Frontal cortex (tissue), 4 donors: ENCODE measurements at places on chromosomes 3 and 15. TPM values are rescaled to one million over a fixed set of nuclear protein-coding genes. Genes with fewer than 3 reads are reported as not detected.

DNA sequence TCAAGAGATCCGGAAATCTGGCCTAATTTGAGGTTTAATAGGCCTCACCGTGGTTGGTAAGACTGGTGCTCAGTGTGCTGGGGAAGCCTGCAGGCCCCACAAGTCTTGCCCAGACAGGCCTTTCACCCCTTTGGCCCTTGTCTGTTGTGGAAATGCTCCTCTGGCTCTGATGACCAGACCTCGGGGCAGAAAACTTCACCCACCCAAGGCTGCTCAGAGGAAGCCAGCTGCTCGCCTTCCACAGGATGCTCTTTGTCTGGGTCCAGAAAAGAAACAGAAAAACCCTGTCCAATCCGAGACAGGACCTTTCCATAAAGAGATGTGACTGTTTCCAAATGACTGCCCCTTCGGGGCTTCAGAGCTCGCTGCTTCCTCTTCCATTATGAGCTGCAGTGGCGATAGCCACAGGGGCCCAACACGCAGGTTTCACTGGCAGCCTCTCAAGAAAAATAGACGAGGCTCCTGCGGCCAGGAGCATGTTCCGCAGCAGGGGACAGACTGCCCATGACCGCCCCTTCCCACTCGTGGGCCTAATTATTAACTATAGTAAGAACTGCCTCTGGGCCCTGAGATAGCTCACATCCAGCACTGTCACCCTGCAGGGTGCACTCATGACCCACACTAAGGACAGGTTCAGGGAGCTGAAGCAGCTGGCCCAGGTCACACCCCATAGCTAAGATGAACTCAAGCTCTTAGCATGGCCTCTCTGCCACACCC, 6.8 kb upstream of the SNX22 start:
- no peak for DNase-seq

GRCh38 chr3:76765511-76765910, 274.4 kb upstream of the ROBO2 start:
- no peak for DNase-seq

- no peak for DNase-seq
Measured at GRCh38 chr3:124748560-124749198, 18.4 kb downstream of the UMPS start.

SELENOS gene
- total RNA-seq, result 48.9 TPM

GRCh38 chr3:140527156-140527555, 150.7 kb upstream of the TRIM42 start:
- no peak for DNase-seq

GRCh38 chr3:144085964-144086363, 114.3 kb downstream of the DIPK2A start:
- DNase-seq, result no peak

GRCh38 chr3:32310336-32310735, 71.9 kb downstream of the CMTM8 start:
- DNase-seq, result no peak

DNA sequence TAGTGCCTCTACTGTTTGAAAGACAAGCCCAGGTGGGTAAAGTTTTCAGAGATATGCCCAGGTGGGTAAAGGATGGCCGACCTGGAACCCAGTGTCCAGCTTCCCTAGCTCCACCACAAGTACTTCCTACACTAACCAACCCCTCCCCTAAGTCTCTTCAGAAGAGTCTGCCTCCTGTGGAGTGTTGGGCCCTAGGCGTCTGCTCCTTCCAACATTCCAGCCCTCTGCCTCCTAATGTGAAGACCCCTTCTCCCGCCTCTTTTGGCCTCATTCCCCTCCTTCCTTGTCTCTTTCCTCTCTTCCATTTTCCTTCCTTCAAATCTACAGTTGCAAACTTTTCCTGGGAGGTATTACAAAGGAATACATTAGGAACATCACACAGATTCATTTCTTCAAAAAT, 38.6 kb downstream of the CNTN3 start:
- no peak for DNase-seq

UBAP1L gene
- total RNA-seq, result 2.0 TPM

- no peak for DNase-seq
Measured at GRCh38 chr15:92681141-92681631, 25.6 kb upstream of the FAM174B start.

CGNL1 gene
- 5.7 TPM for total RNA-seq

- no peak for DNase-seq
Measured at GRCh38 chr3:17629400-17629799, 113.0 kb downstream of the TBC1D5 start.

MFN1 gene
- 109 TPM for total RNA-seq

- no peak for DNase-seq
Measured at GRCh38 chr3:54093491-54094248, 28.7 kb upstream of the CACNA2D3 start.

DNA sequence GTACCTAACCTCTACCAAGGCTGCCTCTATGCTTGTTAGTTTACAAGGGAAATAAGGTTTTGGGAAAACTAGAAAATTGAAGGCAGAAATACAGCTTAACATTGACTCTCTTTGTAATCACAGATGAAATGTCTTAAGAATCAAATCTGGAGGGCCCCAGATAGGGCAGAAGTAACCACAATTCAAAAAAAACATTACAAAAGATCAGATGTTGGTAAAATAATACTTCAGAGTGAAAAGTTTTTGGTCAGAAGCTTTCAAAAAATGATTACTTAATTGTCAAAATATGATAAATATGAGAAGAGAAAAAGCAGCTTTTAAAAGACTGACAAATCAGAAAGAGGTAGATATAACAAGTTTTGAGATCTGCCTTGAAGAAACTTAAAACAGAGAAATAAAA, 425.1 kb upstream of the NECTIN3 start:
- DNase-seq, result no peak

FBXO45 gene
- total RNA-seq, result 43.6 TPM

GRCh38 chr3:184636741-184637316, 75.0 kb downstream of the MAGEF1 start:
- no peak for DNase-seq

SAMD7 gene
- total RNA-seq, result not detected

FOXL2 gene
- total RNA-seq, result under 0.01 TPM

DNA sequence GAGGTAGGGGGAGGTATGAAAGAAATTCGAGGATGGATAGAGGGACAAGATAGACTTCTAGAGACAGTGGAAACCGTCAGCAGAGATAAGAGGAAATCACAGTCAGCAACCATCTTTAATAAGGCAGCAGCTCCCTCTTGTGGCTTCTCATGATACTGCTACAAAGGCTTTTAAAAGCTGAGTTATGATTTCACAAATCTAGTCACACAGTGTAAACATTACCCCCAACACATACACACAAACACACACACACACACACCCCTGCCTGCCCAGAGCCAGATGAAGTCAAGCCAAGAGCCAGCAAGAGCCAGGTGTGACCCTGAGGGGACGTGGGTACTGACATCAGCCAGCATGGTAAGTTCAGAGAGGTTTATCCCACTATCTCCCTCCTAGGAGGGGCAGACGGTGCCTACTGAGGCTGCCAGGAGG, 18.9 kb upstream of the TGM5 start:
- peak; percentile 81 for DNase-seq

CCDC191 gene
- 4.1 TPM for total RNA-seq

DNA sequence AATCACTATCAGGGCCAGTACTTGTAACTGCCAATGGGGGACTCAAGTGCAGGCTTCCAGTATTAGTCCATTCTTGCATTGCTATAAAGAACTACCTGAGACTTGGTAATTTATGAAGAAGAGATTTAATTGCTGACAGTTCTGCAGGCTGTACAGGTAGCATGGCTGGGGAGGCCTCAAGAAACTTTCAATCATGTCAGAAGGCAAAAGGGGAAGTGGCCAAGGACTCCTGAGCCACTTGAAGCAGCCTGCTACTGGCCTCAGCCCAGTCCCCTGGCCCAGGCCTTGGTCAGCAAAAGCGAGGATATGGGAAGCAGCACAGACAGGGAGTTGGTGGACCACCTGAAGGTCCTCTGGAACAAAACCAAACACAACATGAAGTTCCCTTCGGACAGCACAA, 29.2 kb upstream of the OR5K1 start:
- DNase-seq, result no peak

PLSCR4 gene
- 5.7 TPM for total RNA-seq

DNA sequence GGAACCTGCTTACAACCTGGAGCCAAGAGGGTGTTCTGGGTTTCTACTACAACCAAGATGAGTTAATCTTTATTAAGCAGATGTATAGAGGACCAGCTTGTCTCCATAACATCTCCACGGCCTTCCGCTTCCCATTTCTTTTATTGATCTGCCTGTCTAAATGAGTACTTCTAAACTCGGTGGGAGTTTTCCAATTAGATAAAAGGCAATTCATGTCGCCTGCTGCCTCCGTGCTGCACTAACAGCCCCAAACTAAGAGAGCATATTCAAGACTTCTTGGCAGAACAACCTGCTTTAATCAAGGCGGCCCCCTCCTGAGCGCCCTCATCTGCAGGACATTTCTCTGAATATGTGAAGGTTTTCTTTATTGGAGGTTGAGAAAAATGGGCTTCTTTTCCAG, 270.1 kb downstream of the PDCD6IP start:
- no peak for DNase-seq

LMCD1 gene
- 0.41 TPM for total RNA-seq

- DNase-seq, result no peak
Measured at GRCh38 chr3:128874481-128875180, 4.8 kb upstream of the ACAD9 start.

GATM gene
- total RNA-seq, result 91.3 TPM

COL6A5 gene
- total RNA-seq, result under 0.01 TPM

CPLX3 gene
- 0.82 TPM for total RNA-seq

MUC13 gene
- total RNA-seq, result not detected

DNA sequence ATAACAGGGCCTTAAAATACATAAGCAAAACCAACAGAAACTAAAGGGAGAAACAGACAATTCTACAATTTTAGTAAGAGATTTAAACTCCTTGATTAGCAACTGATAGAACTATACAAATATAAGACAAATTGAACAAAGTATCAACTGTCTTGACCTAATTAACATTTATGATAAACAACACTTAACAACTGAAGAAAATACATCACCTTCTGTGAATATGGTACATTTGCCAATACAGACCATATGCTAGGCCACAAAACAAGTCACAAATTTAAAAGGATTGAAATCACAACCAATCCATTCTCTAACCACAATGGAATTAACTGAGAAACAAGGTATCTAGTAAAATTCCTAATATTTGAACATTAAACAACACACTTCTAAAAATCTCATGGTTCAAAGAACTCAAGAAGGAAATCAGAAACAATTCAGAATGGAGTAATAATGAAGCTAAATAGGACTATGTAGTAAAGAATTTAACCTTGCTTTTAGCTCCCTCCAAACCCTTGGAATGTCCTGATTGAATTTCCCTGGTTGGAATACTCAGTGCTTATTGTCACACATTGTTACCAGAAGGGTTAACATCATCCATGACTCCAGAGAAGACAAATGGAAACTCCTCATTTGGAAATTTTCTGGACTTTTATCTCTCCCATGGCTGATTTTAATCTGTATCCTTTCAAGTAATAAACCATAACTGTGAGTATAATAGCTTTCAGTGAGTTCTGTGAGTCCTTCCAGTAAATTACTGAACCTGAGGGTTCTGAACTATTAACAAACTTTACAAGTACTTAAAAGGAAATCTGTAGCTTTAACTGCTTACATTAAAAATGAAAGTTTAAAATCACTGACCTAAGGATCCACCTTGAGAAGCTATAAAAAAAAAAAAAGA, 88.8 kb downstream of the DLG1 start:
- no peak for DNase-seq

DNA sequence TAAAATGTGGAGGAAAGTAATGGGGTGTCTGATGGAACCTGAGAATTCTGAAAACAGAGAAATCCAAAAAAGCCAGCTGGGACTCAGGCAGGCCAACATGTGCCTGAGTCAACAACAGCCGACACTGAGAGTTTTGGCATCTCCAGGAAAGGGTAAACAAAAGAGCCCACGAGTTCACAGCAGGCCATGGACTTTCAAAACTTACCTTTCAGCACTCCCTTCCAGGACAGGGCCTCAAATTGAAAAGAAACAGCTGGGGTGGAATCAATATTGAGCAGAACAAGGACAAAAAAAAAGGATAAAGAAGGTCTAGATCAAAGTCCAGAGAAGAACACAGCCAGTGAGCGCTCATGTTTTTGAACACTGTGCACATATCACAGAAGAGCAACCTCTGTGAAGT, 735.4 kb upstream of the GRM7 start:
- no peak for DNase-seq

ATP10A gene
- 0.82 TPM for total RNA-seq

GRCh38 chr3:169846458-169847193, 23.1 kb downstream of the LRRC31 start:
- DNase-seq, result no peak

CPNE4 gene
- 14.7 TPM for total RNA-seq

DNA sequence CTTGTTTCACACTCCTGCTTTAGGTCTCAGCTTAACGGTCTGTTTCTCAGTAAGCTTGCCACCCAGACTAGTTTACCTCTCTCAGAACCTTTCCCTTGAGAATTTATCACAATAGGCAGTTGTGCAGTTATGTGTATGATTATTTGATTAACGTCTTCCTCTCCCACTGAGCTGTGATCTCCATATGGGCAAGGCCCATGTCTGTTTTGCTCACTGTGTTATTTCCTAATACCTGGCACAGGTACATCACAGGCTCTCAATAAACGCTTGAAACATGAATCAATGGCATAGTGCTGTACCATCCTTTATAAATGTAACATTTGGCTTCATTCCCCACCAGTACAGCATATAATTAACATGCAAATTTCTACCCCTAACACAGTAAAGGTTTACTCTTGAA, 29.1 kb upstream of the RARRES1 start:
- DNase-seq, result no peak

GRCh38 chr15:61227950-61228936, 859 bp downstream of the RORA start:
- DNase-seq, result peak; percentile 12

DNA sequence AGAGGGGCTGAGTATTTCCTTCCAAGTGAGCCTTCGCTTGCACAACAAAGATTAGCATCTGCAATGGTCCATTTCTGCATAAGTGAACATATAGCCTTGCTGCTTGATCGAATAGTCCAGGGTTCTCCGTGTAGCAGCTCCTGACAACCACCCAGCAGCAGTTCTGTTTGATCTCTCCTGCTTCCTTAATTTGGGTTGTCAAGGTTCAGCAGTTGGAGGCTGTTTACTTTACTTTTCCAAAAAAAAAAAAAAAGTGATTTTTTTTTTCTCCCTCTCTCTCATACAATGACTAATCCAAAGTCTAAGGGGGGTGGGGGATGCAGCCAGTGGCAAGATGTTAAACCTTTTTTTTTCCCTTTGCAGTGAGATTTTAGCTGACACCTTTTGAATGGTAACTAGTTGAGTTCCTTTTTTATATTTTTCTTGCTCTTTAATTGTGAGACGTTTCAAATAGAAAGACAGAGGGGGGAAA, 3.6 kb downstream of the FOXP1 start:
- no peak for DNase-seq

DNA sequence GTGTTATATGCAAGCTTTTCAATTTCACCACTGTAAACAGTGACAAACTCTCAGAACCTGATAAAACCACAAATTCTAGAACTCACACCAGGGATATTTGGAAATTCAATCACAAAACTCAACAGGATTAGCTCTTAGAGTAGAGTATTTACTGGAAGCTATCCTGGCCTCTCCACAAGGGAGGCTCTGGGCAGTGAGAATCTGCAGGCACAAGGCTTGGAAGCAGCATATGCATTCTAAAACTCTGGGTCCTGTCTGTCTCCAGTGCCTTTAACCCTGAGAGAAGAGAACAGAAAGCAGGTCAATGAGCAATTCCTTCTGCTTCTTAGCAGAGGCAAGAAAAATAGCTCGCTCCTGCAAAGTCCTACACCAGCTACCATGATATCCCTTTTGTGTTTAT, 23.4 kb downstream of the PLSCR4 start:
- no peak for DNase-seq

SIDT1 gene
- total RNA-seq, result 8.2 TPM
